ENCODE measurements at places on chromosomes 13 and 19. TPM values are rescaled to one million over a fixed set of nuclear protein-coding genes. Genes with fewer than 3 reads are reported as not detected.

DCLK1 gene
- 1.6 TPM for total RNA-seq

FXYD1 gene
- total RNA-seq, result not detected

DNA sequence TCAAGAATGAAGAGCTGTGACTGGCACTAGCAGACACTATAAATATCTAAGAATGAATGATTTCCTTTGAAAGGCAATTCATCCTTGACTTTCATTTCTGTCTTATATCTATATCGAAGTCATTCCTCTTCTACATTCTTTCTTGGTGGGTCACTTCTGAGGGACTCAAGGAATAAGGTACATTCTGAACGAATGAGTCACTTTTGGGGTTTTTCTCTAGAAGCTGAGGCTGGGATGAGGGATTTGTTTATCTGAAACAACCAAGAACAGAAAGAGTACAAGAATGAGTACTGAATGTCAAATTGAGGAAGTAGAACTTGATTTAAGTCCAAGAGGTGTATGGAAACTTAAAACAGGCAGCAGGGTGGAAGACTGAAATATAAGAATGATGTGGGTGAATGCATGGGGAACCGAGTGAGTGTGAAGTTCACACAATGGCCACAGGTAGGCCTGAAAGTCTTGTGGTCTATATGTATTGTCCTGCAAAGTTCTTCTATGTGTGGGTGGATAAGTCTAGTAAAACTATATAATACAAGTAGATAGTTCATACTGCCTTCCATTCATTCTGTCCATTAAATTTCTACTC, 343.9 kb downstream of the OXGR1 start:
- no peak for DNase-seq

DNA sequence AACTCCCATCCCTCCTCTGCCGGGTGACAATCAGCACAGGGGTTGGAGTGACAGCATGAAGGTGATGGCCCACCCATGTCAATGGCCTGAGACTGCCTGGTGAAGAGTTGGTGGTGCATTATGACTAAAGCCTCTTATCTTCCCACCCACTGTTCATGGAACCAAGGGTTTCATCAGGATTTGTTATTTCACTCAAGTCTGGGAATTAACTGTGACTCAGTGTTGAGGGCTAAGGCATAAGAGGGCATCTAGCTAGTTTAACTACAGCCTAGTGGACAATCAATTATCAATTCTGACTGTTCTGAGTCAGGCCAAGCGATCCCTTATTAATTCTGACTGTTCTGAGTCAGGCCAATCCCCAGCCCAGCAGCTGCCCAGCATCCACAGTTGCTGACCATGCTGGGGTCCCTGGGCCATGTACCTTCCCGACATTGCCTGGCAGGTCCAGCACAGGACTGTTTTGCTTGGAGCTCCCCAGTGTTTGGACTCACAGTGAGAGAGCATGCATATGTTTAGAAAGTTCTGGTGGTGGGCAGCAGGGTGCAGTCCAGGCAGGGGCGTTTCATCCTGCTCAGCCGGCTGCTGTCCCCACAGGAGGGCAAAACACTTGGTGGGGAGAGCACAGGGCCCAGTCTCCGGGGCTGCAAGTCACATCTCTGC, 65.5 kb downstream of the RASL11A start:
- no peak for DNase-seq

GRCh38 chr19:5125376-5125775, 156.5 kb downstream of the KDM4B start:
- DNase-seq, result no peak

GRCh38 chr19:2273356-2274184, 8.4 kb downstream of the PEAK3 start:
- peak; percentile 91 for DNase-seq

DNA sequence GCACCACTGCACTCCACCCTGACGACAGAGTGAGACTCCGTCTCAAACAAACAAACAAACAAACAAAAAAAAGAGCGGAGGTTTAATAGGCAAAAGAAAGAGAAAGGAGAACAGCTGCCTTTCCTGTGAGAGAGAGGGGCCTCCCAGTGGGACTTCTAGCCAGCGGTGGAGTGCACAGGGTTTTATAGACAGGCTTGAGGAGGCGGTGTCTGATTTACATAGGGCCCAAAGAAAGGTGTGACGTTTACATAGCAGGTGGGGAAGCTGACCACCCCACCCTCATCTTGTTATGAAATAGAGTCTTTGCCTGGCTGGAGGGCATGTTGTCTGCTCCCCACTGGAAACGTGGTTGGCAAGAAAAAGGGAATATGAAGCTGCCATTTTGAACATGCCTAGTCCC, 106.0 kb upstream of the CSNK1A1L start:
- DNase-seq, result no peak

- DNase-seq, result no peak
These were observed 25.7 kb upstream of the CCNE1 start for GRCh38 chr19:29785955-29786589.

DNA sequence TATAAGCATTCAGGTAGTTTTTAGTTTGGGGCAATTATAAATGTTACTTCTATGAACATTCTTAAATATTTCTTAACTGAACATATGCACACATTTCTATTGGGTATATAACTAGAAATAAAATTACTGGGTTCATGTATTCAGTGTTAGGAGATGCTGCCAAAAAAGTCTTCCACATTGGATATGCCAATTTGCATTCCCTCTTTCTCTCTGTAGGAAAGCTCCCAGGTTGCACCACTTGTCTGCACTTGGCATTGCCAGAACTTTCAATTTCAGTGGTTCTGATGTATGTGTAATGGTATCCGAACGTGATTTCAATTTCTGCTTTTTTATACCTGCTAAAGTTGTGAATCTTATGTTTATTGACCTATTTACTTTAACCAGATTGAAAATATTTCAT, 972.1 kb upstream of the PRR20A start:
- no peak for DNase-seq

MBD3L1 gene
- not detected for total RNA-seq

GRCh38 chr13:35057858-35058257, 115.8 kb downstream of the NBEA start:
- DNase-seq, result no peak

DNA sequence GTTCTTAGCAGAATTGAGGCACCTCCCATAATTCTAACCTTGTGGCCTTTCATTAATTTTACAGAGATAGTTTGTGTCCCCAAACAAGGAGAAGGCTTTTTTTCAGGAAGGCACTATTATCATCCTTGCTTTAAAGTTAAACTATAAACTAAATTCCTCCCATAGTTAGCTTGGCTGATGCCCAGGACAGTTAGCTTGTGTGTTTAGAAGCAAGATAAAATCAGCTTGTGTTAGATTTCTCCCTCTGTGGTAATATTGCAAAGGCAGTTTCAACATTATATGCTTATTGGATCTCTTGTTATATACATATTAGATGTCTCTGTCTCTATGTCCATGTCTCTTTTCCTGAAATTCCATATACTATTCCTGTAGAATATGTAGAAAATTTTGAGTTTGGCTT, 342.7 kb downstream of the TBC1D4 start:
- no peak for DNase-seq

- DNase-seq, result no peak
These were observed 6.9 kb downstream of the B3GNT8 start for GRCh38 chr19:41420101-41420880.

DNA sequence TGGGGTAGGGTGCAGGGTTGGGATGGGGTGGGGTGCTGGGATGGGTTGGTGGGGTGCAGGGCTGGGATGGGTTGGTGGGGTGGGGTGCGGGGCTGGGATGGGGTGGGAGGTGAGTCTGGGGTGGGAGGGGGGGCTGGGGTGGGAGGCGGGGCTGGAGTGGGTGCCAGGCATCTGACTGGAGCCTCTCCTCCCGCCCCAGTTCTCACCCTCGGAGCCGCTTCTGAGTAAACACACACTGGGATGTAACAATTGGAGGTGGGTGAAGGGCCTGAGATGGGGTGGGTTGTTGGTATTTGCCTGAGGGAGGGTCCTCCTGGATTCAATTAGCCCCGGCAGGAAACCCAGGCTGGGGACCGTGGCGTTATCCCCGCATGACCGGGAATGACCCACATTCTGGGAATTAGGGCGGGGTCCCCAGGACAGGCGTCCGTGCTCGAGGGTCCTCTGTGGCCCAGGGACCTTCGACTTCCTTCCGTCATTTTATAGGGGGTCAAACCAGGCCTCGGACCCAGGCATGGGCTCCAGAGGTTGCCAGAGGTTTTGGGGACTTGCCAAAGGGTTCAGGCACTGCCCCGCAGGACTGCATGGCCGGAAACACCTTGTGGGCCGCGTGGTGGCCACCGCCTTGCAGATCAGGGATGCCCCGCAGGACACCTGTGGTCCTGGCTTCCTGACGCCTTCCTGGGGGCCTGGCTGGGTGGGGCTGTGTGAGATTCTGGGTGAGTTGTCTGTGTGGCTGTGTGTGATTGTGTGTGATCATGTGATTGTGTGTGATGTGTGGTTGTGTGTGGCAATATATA, 1.4 kb downstream of the TMPRSS9 start:
- DNase-seq, result no peak

All from endothelial cell (in vitro differentiated cells).